Suprapubic skin (tissue), 4 donors: ENCODE measurements at places on chromosomes 3 and 15.

GRCh38 chr15:37015035-37015434 is 85.3 kb downstream of the MEIS2 start:
- DNase-seq = no peak

DNA sequence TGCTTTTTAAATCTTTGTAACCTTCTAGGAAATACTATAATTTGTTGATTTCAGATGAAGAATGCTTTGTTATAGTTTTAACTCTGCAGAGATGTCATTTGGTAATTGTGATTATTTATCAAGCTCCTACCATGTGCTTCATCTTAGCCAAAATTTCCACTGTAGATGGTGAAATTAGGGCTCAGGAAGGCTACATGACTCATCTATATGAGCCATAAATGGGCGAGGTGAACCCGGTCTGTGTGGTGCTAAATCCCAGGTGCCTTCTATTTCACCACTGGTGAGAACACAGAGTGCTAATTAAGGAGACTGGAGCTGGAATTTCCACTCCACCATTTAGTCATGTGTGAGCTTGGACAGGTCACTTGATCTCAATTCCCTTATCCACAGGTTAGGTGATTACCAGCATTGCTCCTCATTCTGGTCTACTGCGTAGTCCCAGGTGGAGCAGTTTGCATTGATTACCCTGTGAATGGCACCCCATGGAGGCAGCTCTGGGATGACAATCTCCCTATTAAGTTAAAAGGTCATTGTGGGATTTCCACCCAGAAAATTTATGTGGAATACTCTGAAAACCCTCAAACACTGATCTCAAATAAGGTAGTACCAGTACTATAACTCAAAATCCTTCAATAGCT is 2.8 kb upstream of the CCR3 start:
- no peak for DNase-seq

GRCh38 chr15:56839641-56840040 is 78.8 kb upstream of the TCF12 start:
- DNase-seq = no peak

- no peak for DNase-seq
Observed at GRCh38 chr3:72887343-72887704, 522 bp upstream of the GXYLT2 start.

DNA sequence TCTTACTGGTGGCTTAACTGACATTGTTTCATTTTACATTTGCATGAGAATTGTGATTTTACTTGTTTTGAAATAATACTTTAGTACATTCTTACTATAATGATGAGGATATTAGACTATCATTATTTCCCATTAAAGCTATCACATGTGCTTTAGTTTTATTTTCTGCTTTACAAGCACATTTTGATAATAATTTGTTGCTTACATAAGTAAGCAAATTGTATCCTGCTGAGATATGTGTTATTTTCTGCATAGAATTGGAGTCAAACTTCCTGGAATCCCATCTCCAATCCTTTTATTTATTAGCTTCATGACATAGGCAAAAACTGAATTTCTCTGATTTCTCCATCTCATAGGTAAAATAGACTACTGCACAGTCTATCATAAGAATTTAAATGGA is 847.4 kb downstream of the DIPK2A start:
- no peak for DNase-seq

DNA sequence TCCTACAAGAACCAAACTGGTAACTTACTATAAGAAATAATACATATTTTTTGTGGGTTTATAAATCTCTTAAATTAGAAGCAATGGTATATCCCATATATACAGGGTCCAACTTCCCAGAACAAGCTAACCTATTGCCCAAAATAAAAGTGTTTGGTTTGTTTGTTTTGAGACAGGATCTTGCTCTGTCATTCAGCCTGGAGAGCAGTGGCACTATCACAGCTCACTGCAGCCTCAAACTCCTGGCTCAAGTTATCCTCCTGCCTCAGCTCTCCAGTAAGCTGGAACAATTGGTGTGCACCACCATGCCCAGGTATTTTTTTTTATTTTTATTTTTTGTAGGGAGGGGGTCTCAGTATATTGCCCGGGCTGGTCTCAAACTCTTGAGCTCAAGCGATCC is 135.4 kb downstream of the TFDP2 start:
- no peak for DNase-seq
